Mesothelial cell of epicardium (in vitro differentiated cells): ENCODE measurements at places on chromosomes 12 and 14. TPM values are rescaled to one million over a fixed set of nuclear protein-coding genes. Genes with fewer than 3 reads are reported as not detected.
A peak's percentile ranks its signal among the peaks of the same experiment; 100 is the strongest.

DNA sequence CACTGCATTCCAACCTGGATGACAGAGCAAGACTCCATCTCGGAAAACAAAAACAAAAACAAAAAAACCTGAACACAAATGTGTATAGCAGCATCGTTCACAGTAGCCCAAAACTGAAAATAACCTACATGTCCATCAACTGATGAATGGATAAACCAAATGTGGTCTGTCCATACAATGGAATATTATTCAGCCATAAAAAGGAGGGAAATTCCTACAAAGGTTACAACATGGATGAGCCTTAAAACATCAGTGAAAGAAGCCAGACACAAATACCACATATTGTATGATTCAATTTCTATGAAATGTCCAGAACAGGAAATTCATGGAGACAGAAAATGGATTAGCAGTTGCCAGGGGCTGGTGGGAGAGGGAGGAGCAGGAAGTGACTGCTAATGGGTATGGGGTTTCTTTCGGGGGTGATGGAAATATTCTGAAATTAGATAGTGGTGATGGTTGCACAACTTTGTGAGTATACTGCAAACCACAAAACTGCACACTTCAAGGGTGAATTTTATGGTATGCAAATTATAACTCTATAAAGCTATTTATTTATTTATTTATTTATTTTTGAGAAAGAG is 4.0 kb downstream of the MYL2 start:
- H3K27me3 ChIP-seq: peaks cover 27% of the 10 kb centered on the region
- no peak for DNase-seq
- peaks cover 3% of the 10 kb centered on the region for H3K4me1 ChIP-seq
- no peaks in the 10 kb centered on the region for H3K36me3 ChIP-seq

DNA sequence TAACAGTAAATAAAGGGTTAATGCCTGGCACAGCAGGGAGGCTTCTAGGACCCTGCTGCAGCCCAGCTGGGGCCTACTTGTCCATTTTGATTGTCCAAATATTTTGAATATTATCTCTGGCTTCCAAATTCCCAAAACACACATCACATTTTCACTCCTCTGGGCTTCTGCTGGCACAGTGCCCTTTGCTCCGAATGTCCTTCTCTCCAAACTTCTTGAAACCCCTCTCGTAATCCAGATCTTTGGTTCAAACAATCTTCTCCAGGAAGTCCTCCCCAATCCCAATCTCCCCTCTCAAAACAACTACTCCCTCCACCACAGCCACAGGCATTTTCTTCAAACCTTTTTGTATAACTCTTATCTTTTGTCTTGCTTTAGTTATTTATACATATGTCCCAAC is 225.6 kb downstream of the PPM1H start:
- peak overlapping the region; percentile 50 for H3K27ac ChIP-seq
- H3K4me1 ChIP-seq: peaks cover 27% of the 10 kb centered on the region
- H3K27me3 ChIP-seq: no peaks in the 10 kb centered on the region
- DNase-seq: no peak
- peaks cover 1% of the 10 kb centered on the region for H3K36me3 ChIP-seq

DNA sequence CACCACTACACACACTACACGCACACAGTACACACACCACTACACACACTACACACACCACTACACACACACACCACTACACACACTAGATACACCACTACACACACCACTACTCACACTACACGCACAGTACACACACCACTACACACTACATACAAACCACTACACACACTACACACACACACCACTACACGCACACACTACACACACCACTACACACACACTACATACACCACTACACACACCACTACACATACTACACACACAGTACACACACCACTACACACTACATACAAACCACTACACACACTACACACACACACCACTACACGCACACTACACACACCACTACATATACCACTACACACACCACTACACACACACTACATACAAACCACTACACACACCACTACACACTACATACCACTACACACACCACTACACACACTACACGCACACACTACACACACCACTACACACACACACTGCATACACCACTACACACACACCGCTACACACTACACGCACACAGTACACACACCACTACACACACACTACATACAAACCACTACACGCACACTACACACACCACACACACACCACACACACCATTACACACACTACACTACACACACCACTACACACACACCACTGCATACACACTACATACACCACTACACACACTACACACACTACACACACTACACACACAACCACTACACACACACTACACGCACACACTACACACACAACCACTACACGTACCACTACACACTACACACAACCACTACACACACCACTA is 11.7 kb downstream of the NOC4L start:
- no peaks in the 10 kb centered on the region for H3K36me3 ChIP-seq
- H3K4me3 ChIP-seq: no peak overlapping the region
- no peak for DNase-seq
- no peak overlapping the region for H3K27ac ChIP-seq
- no peaks in the 10 kb centered on the region for H3K4me1 ChIP-seq
- H3K27me3 ChIP-seq: peaks cover 3% of the 10 kb centered on the region

DNA sequence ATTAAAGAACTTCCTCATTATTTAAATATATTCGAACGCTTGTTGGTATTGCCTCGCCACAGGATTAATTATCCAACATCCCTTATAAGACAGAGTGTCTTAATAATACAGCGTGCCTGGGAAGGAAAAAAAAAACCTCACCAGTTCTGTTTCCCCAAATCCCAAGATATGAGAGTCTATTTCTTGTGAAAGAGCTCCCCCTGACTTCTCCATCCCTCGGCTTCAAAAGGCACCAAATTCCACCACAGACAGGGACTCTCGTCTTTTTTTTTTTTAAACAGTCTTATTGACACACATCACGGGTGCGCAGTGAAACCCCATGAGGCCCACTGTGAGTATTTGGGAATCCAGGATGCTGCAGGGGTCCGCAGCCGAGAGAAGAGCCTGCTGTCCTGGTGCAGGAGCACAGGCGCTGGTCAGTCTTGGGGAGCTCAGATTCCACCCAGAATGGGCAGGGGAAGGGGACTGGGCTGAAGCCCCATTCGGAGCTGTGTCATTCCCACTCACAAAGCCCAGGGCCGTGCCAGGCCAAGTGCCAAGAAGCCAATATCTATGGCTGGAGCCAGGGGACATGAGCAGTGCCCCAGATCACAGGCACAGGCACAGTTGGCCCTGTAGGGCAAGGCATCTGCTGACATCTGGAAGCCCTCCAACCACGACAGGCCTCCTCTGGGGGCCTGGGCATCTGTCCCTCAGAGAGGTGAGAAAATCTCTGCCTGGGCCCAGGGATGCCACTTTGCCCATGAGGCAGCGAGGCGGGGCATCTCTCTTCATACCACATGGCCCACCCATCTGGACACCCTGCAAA is 71.9 kb downstream of the BCL11B start:
- DNase-seq: no peak
- no peak overlapping the region for H3K4me3 ChIP-seq
- peaks cover 3% of the 10 kb centered on the region for H3K36me3 ChIP-seq
- H3K27ac ChIP-seq: no peak overlapping the region
- no peaks in the 10 kb centered on the region for H3K27me3 ChIP-seq

DNA sequence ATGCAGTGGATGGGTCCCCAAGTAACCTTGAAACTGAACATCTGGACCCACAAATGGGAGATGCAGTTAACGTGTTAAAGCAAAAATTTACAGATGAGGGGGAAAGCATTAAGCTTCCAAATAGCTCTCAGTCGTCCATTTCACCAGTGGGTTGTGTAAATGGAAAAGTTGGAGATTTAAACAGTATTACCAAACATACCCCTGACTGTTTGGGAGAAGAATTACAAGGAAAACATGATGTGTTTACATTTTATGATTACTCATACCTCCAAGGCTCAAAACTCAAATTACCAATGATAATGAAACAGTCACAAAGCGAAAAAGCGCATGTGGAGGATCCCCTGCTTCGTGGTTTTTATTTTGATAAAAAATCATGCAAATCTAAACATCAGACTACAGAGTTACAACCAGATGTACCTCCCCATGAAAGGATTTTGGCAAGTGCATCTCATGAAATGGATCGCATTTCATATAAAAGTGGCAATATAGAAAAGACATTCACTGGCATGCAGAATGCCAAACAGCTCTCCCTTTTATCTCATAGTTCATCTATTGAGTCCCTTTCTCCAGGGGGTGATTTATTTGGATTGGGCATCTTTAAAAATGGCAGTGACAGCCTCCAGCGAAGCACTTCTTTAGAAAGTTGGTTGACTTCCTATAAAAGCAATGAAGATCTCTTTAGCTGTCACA is 116.6 kb upstream of the NPAS3 start:
- H3K4me3 ChIP-seq: no peak overlapping the region
- H3K27ac ChIP-seq: no peak overlapping the region
- no peaks in the 10 kb centered on the region for H3K36me3 ChIP-seq
- peaks cover 1% of the 10 kb centered on the region for H3K27me3 ChIP-seq
- no peak for DNase-seq

- no peaks in the 10 kb centered on the region for H3K27me3 ChIP-seq
- no peak for DNase-seq
- H3K27ac ChIP-seq: peak overlapping the region; percentile 84
- H3K4me1 ChIP-seq: peaks cover 36% of the 10 kb centered on the region
- no peak overlapping the region for H3K4me3 ChIP-seq
Observed at GRCh38 chr12:4024701-4025100, 151.5 kb upstream of the PARP11 start.

- H3K4me1 ChIP-seq: no peaks in the 10 kb centered on the region
- H3K4me3 ChIP-seq: no peak overlapping the region
- H3K36me3 ChIP-seq: peaks cover 4% of the 10 kb centered on the region
- DNase-seq: no peak
Observed at GRCh38 chr12:21518451-21518850, 7.6 kb upstream of the SPX start.

DNA sequence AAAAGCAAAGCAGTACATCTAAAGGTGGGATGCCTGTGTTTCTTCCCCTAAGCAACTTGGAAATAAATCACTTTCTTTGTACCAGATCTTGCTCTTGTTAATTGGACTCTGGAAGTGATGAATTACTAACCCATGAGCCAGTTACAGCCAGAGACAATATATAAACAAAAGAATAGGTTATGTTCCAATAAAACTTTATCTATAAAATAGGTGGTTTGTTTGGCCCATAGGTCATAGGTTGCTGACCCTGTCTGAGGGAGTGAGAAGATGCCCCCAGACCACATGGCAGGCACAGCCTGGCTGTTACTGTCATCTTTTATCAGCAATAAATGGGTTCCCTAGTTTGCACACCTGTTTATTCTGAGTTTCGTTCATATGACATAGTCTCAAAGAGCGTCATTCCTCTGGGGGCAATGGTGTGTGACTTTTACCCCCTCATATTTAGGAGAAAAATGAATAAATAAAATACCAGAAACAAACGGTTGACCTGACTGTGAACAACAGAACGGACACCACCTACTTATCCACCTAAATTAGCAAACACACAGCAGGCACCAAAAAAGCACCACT is 10.7 kb downstream of the LGMN start:
- H3K4me3 ChIP-seq: no peak overlapping the region
- peaks cover 9% of the 10 kb centered on the region for H3K36me3 ChIP-seq
- no peaks in the 10 kb centered on the region for H3K27me3 ChIP-seq
- H3K4me1 ChIP-seq: peaks cover 5% of the 10 kb centered on the region

GRCh38 chr14:94298130-94298529 is 5.1 kb upstream of the SERPINA10 start:
- no peaks in the 10 kb centered on the region for H3K36me3 ChIP-seq
- no peaks in the 10 kb centered on the region for H3K27me3 ChIP-seq
- no peaks in the 10 kb centered on the region for H3K4me1 ChIP-seq
- no peak for DNase-seq

DNA sequence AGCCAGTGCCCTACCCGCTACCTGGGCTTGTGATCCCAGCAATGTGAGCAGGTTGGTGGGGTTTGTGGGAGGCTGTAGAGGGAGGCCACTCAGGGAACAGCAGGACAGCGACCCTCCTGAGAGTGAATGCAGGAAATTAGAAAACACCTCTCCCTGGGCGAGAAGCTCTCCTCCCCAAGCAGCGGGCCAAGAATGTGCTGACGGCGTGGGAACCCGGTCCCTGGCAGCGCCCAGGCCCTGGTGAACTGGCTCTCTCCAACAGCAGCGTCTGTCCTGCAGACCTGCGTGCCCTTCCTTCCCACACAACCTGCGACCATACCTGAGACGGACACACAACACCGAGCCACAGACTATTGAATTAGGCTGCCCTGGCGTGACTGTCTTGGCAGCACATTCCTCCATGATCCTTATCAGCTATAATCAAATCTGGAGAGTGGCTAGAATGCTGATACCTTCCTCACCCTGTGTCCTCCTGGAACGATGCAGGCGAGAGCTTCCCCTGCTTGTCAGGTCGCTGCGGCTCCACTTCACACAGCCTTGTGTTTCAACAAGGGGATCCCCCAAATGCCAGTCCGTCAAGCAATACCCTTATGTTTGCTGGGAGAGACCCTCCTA is 114.8 kb upstream of the GSC start:
- no peak overlapping the region for H3K4me3 ChIP-seq
- no peaks in the 10 kb centered on the region for H3K27me3 ChIP-seq
- peaks cover 8% of the 10 kb centered on the region for H3K4me1 ChIP-seq
- no peaks in the 10 kb centered on the region for H3K36me3 ChIP-seq
- no peak for DNase-seq

- no peaks in the 10 kb centered on the region for H3K4me1 ChIP-seq
- peaks cover 8% of the 10 kb centered on the region for H3K27me3 ChIP-seq
- no peak for DNase-seq
- no peak overlapping the region for H3K4me3 ChIP-seq
Observed at GRCh38 chr12:128729628-128730121, 94.1 kb downstream of the SLC15A4 start.

DNA sequence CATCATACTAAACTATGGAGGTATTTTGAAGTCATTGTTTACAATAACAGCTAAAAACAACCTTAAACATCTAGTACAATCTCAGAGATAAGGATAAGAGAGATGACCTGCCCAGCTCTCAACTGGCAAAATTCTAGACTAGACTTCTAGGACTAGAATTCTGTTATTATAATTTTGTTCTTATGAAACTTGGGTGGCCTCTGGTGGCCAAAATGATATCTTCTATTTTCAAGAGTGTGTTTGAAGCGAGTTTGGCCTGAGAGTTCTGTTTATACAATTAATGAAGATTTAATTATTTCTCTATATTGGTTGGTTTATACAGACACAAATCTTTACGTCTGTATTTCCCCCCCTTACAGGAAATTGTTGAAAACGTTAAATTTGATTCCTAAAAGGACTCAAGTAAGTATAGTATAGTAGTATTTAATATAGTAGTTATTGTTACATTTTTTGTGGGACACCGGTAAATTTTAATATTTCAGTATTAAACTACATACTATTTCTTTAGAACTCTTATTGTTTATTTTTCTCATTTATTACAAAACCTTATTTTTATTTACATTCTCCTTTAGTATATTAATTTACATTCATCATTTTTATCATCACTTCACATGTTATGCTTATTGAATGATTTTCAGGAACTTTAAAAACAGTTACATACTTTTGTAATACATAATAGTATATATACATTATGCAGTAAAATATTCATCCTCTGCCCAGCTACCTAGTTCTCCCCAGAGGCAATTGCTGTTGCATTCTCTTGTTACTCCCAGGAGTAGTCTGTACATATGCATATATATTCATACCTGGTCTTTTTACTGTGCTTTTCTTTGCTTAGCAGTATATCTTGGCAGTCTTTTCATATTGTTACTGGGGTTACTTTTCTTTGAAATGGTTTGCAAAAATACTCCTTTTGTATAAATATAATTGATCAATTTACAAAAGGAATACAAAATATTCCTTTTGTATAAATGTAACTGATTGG is 6.6 kb downstream of the PPHLN1 start:
- peak overlapping the region; percentile 69 for H3K27ac ChIP-seq
- no peaks in the 10 kb centered on the region for H3K27me3 ChIP-seq
- peaks cover 1% of the 10 kb centered on the region for H3K36me3 ChIP-seq
- H3K4me3 ChIP-seq: no peak overlapping the region
- no peak for DNase-seq

Gene PLA2G1B
- total RNA-seq: not detected in 3 replicates

Gene TAC3
- total RNA-seq: 0.31 to 0.47 TPM in 2 of 3 replicates, not detected in the other

Gene P2RX7
- total RNA-seq: 0.40 to 0.75 TPM (median 0.50 TPM) in 3 replicates

Gene NUMB
- 85.8 to 89.8 TPM (median 88.0 TPM) in 3 replicates for total RNA-seq
